SK-N-SH (cell line): ENCODE measurements at places on chromosomes 16 and 17. TPM values are rescaled to one million over a fixed set of nuclear protein-coding genes. Genes with fewer than 3 reads are reported as not detected.

KRT31 gene
- polyA plus RNA-seq = 0.03 TPM in 1 of 2 replicates, not detected in the other

CCL5 gene
- polyA plus RNA-seq = 0.23 and 0.57 TPM in 2 replicates

CES4A gene
- 7.3 and 13.2 TPM in 2 replicates for polyA plus RNA-seq

MT1H gene
- polyA plus RNA-seq = not detected in 2 replicates

- DNase-seq = no peak
These were observed 16.2 kb downstream of the DYNLRB2 start for GRCh38 chr16:80557037-80557436.

DNA sequence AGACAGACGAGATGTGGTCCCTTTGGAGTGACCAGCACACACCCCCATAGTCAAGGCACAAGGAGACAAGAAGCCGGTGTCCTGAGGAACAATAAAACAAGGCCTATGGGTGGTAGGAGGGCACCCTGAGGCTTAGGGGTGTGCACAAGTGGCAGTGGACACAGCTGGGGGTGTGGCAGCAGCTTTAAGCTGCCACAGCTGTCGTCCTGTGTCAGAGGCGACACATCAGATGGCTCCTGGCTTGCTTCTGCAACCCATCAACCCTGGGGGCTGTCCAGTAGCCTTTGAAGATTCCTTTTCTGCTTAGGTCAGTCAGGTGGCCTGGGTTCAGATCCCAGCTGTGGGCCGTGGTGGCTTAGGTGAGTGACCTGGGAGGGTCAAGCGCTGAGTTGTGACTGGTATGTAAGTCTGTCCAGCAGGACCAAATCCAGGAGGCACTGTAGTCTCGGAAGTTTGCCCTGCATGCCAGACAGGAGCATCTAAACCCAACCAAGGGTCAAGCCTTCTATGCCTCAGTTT, 15.8 kb downstream of the DRC3 start:
- no peak for DNase-seq

DNA sequence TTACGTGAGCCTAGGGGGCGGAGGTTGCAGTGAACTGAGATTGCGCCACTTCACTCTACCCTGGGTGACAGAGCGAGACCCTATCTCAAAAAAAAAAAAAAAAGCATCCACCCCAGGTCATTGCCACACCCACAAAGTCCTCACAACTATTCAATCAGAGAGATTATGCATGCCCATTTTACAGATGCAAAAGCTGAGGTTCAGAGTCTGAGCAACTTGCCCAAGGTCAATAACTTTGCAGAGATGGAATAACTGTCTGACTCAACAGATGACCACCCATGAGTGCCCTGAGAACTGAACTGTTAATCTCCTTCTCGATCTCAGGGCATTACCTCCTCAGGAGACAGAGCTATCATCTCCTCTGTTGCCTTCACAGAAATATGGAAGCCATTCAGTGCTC, 5.5 kb upstream of the TMEM114 start:
- no peak for DNase-seq

GRCh38 chr16:79372503-79373184, 227.9 kb downstream of the MAF start:
- DNase-seq = no peak

GRCh38 chr17:13550291-13550690, 51.4 kb downstream of the HS3ST3A1 start:
- DNase-seq = no peak

- DNase-seq = no peak
These were observed 38.1 kb downstream of the SOCS1 start for GRCh38 chr16:11217651-11218603.

GRCh38 chr16:19344224-19344801, 58.8 kb downstream of the CLEC19A start:
- no peak for DNase-seq

GRCh38 chr17:66506641-66507040, 204.2 kb downstream of the PRKCA start:
- DNase-seq = no peak

GRCh38 chr17:15944759-15945526, at the start of gene ADORA2B:
TSS of gene ADORA2B (plus strand) at chr17:15945130. CDS start at chr17:15945249, 119 bp downstream.
- peak; percentile 94 for DNase-seq

DNA sequence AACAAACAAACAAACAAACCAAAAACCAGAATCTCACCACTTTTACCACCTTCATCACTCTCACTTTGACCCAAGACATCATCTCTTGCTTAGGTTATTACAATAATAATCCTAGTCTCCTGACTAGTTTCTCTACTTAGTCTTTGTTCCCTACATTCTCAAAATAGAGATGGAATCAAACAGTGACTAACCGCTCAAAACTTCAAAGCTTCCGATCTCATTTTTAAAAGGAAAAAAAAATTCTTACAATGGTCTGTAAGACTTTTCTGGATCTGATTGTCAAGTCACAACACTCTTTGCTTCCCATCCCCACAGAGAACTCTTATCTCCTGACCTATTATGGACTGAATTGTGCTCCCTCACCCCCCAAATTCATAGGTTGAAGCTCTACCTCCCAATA, 60.9 kb downstream of the SPAG9 start:
- no peak for DNase-seq

DNA sequence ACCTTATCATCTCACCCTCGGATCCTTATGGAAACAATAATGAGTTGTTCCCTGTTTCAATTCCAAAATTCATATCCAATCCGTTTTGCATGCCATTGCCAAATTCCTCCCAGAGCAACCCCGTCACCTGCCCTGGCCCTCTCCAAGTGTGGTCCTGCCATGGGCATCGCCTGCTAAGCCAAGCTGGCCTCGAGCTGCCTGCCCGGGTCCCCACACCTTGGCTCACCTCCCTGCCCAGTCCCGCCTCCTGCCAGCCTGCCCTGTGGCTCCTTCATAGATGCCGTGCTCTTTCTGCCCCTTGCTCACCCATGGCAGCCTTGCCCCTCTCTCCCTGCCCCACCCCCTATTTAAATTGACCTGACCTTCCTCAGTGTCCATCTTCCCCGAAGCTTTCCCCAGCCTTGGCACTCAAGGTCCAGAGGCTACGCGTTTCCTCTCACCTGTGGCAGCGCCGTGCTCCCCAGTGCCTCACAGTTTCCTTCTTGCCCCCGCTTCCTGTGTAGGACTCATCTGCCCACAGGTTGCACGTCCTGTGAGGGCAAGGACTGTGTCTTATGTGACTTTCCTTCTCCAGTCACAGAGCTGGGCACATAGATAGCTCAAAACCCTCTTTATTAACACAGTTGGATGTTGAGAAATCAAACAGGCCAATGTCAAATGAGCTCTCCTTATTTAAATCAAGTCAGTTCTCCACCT, 12.7 kb downstream of the MAPT start:
- no peak for DNase-seq

GRCh38 chr16:80459331-80459777, 81.4 kb upstream of the DYNLRB2 start:
- DNase-seq = no peak

- peak; percentile 92 for DNase-seq
These were observed 3.4 kb downstream of the CHST6 start for GRCh38 chr16:75491876-75492275.

DNA sequence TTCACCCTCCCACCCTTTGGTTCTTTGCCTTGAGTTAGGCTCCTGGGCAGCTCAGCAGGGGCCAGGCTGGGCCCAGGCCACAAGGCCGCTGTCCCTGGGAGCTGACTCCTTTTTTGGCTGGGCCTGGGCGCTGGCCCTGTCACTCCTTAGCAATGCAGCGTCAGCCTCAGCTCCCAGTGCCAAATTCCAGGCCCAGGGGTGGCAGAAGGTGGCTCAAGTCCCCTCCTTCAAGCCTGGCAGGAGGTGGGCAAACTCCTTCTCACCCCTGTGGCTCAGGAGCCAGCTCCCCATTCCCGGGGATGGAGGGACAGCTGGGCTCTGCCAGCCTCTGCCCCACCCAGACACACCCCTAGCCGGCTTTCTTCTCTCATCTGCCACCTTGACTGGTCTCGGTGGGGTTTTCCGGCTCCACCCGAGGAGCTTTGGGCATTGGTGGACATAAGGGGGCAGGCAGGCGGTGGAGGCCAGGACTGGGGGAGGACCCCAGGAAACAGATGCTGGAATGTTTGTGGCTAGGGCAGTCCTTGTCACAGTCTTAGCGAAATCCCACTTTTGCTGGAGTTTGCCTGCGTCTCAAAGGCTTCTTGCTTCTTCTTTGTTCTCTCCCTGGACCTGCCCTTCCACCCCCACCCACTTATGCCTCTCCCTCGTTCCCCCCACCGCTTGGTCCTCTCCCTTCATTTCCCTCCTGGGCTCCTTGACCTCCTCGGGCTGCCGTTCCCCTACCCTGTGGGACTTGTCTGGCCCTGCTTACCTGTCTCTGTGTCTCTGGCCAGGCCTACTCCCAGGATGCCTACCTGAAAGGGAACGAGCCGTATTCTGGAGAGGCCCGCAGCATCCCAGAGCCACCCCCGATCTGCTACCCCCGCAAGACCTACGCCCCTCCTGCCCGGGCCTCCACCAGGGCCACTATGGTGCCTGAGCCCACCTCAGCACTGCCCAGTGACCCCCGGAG, 37.4 kb downstream of the ARHGAP23 start:
- DNase-seq = peak; percentile 68
